ENCODE measurements at places on chromosomes 1 and 21.
A peak's percentile ranks its signal among the peaks of the same experiment; 100 is the strongest.

DNA sequence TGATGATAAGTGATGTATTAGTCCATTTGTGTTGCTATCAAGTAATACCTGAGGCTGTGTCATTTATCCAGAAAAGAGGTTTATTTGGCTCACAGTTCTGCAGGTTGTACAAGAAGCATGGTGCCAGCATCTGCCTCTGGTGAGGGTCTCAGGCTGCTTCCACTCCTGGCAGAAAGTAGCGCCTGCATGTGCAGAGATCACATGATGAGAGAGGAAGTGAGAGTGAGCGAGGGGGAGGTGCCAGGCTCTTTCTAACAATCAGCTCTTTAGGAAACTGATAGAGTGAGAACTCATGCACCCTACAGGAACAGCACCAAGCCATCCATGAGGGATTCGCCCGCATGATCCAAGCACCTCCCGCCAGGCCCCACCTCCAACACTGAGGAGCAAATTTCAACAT, 2.2 kb upstream of the FHAD1 start:
- H3K27ac ChIP-seq, result no peak overlapping the region
- H3K27me3 ChIP-seq, result peaks cover 6% of the 10 kb centered on the region
- H3K4me1 ChIP-seq, result peaks cover 10% of the 10 kb centered on the region
- DNase-seq, result no peak
- no peaks in the 10 kb centered on the region for H3K36me3 ChIP-seq

DNA sequence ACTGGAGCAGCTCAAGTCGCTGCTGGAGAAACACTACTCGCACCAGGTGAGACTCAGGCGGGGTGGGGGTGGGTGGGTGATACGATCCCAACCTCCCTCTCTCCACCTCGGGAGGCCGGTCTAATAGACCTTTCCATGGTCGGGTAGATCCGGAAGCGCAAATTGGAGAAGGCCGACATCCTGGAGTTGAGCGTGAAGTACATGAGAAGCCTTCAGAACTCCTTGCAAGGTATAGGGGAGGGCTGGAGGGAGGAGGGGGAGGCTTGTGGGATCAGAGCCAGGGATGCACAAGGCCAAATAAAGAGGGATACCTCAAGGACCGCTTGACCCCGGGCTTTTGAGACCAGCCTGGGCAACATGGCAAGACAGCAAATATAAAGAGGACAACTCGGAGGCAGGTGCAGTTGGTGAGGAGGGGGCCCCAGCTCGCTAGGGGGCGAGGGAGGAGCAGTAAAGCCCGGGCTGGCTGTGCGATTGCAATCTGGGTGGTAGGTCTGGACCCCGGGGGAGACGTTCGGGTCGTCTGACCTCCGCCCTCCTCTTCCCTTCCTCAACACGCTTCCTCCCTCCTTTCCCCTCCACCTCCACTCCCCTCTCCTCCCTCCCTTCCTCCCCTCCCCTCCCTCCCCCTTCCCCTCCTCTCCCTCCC, 546 bp downstream of the HES3 start:
- no peaks in the 10 kb centered on the region for H3K36me3 ChIP-seq
- no peak overlapping the region for H3K27ac ChIP-seq
- H3K27me3 ChIP-seq, result peaks cover 29% of the 10 kb centered on the region
- H3K4me1 ChIP-seq, result peaks cover 5% of the 10 kb centered on the region
- no peak overlapping the region for H3K4me3 ChIP-seq

- H3K27ac ChIP-seq, result no peak overlapping the region
- peaks cover 8% of the 10 kb centered on the region for H3K4me1 ChIP-seq
- DNase-seq, result no peak
- H3K4me3 ChIP-seq, result no peak overlapping the region
Observed at GRCh38 chr1:203799971-203800370, 4.5 kb downstream of the ZBED6 start.

- no peaks in the 10 kb centered on the region for H3K36me3 ChIP-seq
- H3K4me3 ChIP-seq, result no peak overlapping the region
- H3K27ac ChIP-seq, result no peak overlapping the region
- H3K4me1 ChIP-seq, result peaks cover 5% of the 10 kb centered on the region
- no peak for DNase-seq
Observed at GRCh38 chr1:109256085-109256484, 6.7 kb downstream of the CELSR2 start.

- H3K4me1 ChIP-seq, result no peaks in the 10 kb centered on the region
- H3K27ac ChIP-seq, result no peak overlapping the region
- DNase-seq, result no peak
- H3K36me3 ChIP-seq, result no peaks in the 10 kb centered on the region
Observed at GRCh38 chr1:38207275-38207674, 160.7 kb upstream of the POU3F1 start.

DNA sequence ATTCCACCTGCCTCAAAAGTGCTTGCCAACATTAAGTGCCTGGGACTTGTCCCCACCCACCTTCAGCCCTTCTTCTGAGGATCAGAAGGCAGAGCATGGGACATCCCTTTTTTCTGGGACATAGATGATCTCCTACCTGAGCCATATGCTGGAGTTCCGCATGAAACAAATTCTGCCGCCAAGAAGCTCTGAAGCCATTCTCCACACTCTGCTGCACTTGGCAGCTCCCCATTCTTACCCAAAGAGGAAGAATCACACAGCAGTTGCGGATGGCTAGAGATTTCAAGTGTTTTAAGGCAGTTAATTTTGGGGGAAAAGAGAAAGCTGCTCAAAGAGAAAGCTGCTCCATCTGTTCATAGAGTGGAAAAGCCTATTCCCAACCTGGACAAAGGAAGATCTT, 197.3 kb upstream of the COA6 start:
- H3K27ac ChIP-seq, result no peak overlapping the region
- no peaks in the 10 kb centered on the region for H3K27me3 ChIP-seq
- no peaks in the 10 kb centered on the region for H3K4me1 ChIP-seq
- no peak overlapping the region for H3K4me3 ChIP-seq

DNA sequence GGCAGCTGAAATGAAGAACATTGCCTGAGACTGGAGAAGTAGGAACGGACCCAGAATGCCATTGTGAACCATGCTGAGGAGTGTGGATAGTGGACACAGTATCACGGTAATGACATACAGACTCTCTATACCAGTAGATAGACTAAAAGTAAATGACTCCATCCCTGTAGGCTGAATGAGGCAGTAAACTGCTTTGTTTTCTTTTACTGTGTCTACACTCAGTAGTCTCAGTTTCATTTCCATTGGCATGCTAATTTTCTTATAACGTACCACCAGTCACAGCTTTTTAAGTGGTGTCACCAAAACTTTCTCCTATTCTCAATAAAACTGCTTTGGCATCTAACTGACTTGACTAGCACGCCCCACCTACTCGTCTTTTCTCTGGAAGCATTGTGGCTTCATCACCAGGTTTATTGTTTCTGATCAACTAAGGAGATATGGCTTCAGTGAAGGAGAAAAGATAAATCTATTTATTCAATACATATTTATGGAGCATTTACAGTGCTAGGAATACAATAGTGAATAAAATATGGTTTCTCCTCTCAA, 8.4 kb upstream of the ZNF697 start:
- H3K27ac ChIP-seq, result no peak overlapping the region
- no peaks in the 10 kb centered on the region for H3K36me3 ChIP-seq
- DNase-seq, result no peak
- H3K4me1 ChIP-seq, result peaks cover 5% of the 10 kb centered on the region
- H3K4me3 ChIP-seq, result no peak overlapping the region

- H3K27ac ChIP-seq, result no peak overlapping the region
- DNase-seq, result peak; percentile 97
- H3K4me3 ChIP-seq, result no peak overlapping the region
- no peaks in the 10 kb centered on the region for H3K4me1 ChIP-seq
- peaks cover 6% of the 10 kb centered on the region for H3K27me3 ChIP-seq
Observed at GRCh38 chr1:17239420-17239819, 9.5 kb upstream of the PADI3 start.

DNA sequence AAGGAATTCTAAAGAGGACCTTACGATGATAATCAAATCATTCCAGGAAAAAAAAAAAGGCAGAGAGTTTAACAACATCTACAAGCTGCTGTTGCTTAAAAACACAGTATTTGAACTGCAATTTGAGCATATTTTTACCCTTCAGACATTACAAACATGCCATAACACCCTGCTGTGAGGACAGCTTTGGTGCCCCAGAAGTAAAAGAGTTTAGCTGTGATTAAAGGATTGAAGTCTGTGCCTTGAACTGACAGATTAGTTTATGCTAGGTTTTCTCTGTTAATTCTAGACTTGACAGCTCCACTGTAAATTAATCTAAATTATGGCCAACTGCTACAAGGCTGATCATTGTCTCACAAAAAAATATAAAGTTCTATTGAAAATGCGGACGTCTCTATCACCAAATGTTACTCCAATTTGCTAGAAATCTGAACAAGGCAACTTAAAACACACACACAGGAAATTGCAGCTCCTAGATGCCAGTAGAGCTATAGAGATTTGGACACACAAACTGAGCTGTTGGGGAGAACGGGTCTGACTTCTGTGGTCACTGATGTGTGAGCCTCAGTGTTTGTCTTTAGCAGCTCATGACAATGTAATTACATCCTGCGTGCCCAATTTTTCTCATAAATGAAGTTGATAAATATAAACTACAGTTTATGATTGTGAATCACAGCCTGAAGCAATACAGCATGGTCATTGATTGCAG, 217.9 kb downstream of the NTNG1 start:
- no peak overlapping the region for H3K27ac ChIP-seq
- no peaks in the 10 kb centered on the region for H3K27me3 ChIP-seq
- peak; percentile 14 for DNase-seq

DNA sequence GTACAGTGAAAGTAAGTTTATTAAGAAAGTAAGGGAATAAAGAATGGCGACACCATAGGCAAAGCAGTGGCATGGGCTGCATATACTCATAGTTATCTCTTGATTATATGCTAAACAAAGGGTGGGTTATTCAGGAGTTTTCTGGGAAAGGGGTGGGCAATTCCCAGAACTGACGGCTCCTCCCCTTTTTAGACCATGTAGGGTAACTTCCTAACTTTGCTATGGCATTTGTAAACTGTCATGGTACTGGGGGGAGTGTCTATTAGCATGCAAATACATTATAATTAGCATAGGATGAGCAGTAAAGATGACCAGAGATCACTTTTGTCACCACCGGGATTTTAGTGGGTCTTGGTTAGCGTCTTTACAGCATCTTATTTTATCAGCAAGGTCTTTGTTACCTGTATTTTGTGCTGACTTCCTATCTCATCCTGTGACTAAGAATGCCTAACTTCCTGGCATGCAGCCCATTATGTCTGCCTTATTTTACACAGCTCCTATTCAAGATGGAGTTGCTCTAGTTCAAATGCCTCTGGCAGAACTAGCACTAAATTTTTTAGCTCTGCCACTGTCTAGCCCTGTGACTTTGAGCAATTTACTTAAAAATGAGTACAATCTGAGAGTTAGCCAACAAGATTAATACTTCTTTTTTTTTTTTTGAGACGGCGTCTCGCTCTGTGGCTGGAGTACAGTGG, 110.3 kb upstream of the PALMD start:
- no peaks in the 10 kb centered on the region for H3K27me3 ChIP-seq
- H3K36me3 ChIP-seq, result no peaks in the 10 kb centered on the region
- no peaks in the 10 kb centered on the region for H3K4me1 ChIP-seq
- H3K27ac ChIP-seq, result no peak overlapping the region

DNA sequence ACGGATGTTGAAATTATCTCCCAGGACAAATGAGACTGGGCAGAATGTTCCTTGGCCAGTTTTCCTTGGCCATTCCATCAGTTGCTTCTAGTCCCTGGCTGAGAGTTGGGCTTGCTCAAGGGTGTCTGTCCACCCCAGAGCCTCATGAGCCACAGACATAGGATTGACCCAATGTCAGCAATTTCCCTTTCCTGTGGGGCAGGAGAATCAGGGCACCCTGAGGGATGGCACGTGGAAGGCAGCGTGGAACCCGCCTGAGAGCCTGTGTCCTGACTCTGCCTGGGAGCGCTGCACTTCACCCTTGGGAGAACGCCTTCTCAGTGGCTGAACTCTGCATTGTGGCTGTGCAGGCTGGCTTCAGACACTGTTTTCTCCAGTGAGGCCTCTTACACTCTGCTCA, 71.3 kb upstream of the B3GALNT2 start:
- no peak overlapping the region for H3K27ac ChIP-seq
- H3K27me3 ChIP-seq, result no peaks in the 10 kb centered on the region
- no peaks in the 10 kb centered on the region for H3K4me1 ChIP-seq
- no peaks in the 10 kb centered on the region for H3K36me3 ChIP-seq
- no peak for DNase-seq

GRCh38 chr1:174021591-174022079, 522 bp downstream of the RC3H1 start:
- DNase-seq, result peak; percentile 66
- H3K27ac ChIP-seq, result peak overlapping the region; percentile 76
- peaks cover 2% of the 10 kb centered on the region for H3K4me1 ChIP-seq
- H3K36me3 ChIP-seq, result no peaks in the 10 kb centered on the region
- H3K4me3 ChIP-seq, result peak overlapping the region; percentile 88

DNA sequence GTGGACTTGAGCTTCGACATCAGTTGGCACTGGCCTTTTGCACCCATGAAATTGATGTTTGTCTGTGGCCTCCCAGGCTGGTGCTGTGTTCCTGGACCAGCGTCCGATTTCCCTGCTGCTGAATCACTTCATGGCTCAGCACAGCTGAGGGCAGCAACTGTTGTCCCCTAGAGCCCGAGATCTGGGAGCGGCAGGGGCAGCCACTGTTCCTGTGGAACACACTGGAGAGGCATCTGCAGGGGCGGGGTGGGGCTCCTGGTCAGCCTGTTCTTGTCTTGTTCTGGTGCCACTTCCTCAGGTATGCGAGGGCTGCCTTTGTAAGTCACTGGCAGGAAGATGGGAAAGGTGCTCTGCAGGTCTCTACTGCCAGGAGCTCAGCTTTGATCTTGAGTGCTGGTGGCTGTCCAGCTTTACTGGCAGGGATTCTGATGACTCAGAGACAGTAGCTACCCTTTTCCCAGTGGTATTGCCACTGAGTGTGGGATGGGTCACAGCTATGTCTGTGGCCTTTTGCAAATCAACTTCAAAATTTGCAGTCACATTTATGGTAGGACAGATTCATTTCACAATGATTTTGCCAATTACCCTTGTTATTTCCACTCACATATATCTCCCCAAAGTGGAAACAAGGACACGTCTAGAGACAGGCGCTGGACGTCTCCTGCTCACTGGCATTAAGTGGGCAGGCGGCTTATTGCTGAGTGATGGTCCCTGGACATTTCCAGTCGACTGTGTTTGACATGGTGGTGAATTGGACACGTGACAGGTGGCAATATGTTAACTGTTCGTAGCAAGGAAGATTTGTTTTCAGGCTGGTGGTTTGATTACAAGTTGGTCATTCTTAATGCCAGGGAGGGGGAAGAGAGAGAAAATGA, 15.3 kb downstream of the AGPAT3 start:
- peaks cover 3% of the 10 kb centered on the region for H3K4me1 ChIP-seq
- H3K36me3 ChIP-seq, result no peaks in the 10 kb centered on the region
- no peak overlapping the region for H3K4me3 ChIP-seq
- H3K27ac ChIP-seq, result no peak overlapping the region
- H3K27me3 ChIP-seq, result no peaks in the 10 kb centered on the region
- DNase-seq, result peak; percentile 41

GRCh38 chr1:3117879-3118278, 48.9 kb downstream of the PRDM16 start:
- no peak overlapping the region for H3K4me3 ChIP-seq
- no peak for DNase-seq
- H3K27me3 ChIP-seq, result no peaks in the 10 kb centered on the region
- H3K36me3 ChIP-seq, result no peaks in the 10 kb centered on the region

- H3K27ac ChIP-seq, result no peak overlapping the region
- H3K4me1 ChIP-seq, result peaks cover 5% of the 10 kb centered on the region
- no peak overlapping the region for H3K4me3 ChIP-seq
- H3K36me3 ChIP-seq, result no peaks in the 10 kb centered on the region
- peak; percentile 90 for DNase-seq
- no peaks in the 10 kb centered on the region for H3K27me3 ChIP-seq
Observed at GRCh38 chr1:42177541-42177981, 13.0 kb upstream of the GUCA2A start.

- H3K4me3 ChIP-seq, result no peak overlapping the region
- H3K27me3 ChIP-seq, result no peaks in the 10 kb centered on the region
- DNase-seq, result no peak
Observed at GRCh38 chr1:196433000-196433399, 175.2 kb downstream of the KCNT2 start.

GRCh38 chr1:214823311-214824117, 220.5 kb downstream of the CENPF start:
- H3K27ac ChIP-seq, result no peak overlapping the region
- no peaks in the 10 kb centered on the region for H3K27me3 ChIP-seq
- H3K36me3 ChIP-seq, result no peaks in the 10 kb centered on the region
- no peak overlapping the region for H3K4me3 ChIP-seq

Data from fibroblast of lung (primary cell).